ENCODE measurements at places on chromosomes 7 and 10.

DNA sequence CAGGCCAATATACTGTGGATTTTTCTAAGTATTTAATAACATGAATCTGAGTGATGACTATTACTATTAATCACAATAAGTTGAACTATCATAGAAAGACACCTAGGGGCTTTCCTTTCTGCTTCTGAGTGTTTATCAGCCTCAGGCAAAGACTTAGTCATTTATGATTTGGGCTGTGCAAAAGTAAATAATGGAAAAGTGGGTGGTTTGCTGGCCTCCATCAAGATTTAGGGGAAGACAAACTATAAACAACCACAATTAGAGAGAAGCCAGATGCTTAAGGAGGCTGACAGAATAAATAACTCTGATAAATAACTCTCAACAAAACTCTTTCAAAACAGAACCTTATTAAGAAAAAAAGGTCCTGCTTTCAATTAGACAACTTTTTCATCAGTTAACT lies 64.7 kb downstream of the MACC1 start:
- no peak for DNase-seq

- DNase-seq, result no peak
Observed at GRCh38 chr7:110827287-110827855, 263.6 kb upstream of the LRRN3 start.

- DNase-seq, result no peak
Observed at GRCh38 chr10:4771554-4772201, 54.3 kb upstream of the AKR1E2 start.

DNA sequence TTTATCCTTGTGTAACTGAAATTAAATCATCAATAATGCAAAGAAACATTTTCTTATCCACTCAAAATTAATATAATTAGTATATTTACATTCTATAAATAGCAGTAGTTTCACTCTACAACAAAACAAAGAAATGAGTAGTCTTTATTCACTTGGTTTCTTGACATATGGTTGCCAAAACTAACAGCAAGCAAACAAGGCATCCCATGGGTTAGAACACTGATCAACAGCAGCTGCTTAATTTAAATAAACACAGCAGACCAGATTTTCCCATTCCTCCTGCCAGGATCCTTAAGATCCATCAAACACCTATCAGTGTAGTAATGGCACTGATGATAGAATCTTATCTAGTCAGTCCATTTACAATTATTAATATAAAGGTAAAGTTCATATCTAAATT lies 22.1 kb downstream of the NCAPG2 start:
- DNase-seq, result no peak

DNA sequence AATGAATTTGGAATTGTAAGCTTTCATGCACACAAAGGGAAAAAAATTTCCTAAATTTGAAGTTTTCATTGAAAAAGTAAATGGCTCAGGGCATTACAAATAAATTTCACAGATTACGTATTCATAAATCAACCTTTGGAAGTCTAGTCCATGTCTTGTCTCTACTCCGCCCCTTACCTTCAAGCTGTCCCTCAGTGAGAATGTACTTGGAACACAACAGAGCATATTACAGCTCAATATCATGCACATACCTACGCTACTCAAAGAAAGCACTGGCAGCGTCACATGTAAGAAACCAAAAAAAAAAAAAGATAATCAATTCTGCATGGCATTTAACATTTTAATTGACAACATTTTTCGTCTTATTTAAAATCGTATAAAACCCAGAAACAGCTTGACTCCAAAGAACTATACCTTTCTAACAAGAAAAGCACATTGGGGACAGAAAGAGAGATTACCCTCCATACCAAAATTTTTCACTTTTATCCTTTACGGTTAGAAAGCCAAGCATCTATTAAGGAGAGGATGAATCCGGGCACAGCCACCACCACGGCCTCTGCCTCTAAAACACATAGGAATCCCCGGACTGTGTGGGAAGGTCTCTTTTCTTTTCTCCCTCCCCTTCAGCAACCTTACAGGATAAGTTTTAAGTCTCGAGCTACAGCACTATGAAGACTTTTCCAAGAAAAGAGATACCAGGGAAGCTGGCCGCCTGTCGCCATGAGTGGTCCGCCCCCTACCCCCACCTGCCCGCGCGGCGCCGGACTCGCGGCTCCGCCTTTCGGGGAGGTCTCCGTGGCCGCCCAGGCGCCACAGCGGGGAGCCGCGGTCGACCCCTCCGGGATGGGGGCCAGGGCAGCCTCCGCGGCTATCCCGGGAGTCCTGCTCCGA lies 1.1 kb downstream of the JMJD1C start:
- no peak for DNase-seq

DNA sequence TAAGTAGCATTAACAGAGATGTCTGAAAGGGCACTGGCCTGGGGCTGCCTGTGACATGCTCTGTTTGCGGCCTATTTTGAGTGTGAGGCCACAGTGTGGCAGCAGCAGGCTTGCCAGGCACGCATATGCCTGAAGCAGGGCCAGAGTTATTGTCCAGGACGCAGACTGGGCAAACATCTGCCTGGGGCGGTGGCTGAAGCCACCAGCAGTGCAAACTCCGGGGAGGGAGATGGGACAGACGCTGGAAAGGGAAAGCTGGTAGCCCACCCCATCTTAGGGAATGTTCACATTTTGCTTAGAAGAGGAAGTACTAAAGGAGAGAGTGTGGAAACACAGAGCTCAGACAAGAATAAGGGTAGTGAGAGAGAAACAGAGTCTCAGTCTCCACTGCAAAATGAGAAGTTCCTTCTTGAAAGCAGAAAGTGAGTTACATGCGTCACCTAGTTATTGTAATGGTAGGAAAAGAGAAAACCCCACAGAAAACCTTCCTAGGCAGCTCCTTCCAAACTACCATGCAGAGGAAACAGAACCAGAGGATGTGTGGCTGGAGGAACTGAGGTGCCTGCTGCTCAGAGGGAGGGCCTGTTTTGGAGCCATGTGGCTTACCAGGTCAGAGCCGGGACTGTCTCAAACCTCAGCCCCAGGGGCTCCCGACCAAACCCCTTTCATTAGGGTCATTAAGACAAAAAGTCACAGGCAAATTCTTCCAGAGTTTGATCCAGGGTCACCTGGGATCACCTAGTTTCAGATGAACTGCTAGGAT lies 14.5 kb downstream of the AKR1B1 start:
- no peak for DNase-seq

GRCh38 chr10:99537989-99538917 lies 5.5 kb downstream of the NKX2-3 start:
- peak; percentile 48 for DNase-seq

DNA sequence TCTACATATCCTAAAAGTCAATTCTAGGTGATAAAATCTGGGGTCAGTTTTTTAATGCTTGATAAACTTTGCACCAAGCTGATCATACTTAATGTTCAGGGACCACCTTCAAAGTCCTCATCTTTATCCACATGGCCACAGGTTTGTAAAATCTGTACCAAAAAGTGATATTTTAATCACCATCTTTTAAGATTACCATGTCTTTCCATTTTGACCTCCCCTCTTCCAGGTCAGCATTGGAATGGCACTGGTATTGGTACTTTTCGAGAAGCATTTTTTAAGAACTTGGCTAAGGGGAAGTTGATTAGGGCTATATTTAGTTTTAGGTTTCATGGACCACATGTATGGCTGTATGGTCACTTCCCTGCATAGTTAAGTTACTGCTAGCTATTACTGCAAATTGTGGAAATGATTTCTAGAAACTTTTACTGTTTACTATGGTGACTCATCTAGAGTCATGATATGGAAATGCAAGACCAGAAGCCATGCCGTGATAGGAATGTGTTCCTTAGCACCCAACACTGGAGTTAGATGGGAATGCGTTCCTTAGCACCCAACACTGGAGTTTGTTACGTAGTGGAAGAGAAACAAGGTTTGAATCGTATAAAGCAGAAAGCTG lies 50.8 kb upstream of the ABLIM1 start:
- DNase-seq, result no peak

- DNase-seq, result no peak
Observed at GRCh38 chr10:50625649-50626132, 1.9 kb upstream of the SGMS1 start.

- DNase-seq, result no peak
Observed at GRCh38 chr10:110399965-110400933, 95.5 kb upstream of the SMNDC1 start.

- no peak for DNase-seq
Observed at GRCh38 chr10:1141701-1142100, 85.5 kb downstream of the WDR37 start.

All from eye (tissue), 1 donor.